ENCODE measurements at places on chromosomes 2 and 18. TPM values are rescaled to one million over a fixed set of nuclear protein-coding genes. Genes with fewer than 3 reads are reported as not detected.

DNA sequence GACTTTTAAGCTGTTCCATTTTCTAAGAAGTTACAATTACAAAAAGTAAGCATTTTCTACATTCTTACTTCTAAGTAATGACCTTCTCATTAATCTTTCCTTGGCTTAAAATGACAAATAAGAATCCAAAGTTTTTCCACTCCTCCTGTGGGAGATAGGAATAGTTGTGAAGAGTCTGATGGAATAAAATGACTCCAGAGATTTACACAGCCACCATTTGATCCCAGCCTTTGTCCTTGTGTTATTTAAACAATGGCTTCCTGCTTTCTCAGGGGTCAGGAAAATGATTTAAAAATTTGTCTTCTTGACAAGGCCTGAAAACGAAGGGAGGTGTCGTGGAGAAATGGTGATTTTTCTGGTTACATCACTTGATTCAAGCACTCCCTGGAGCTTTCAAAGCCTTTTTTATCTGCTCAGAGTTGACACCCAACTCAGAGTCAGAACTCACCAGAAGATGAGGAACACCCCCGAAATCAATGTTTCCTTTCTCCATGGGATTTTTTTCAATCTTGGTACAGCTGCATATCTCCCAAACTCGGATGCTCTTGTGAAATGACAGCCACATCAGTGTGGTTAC lies 106.5 kb downstream of the GALNT3 start:
- no peak for DNase-seq
- H3K27ac ChIP-seq: no peak overlapping the region
- H3K27me3 ChIP-seq: no peaks in the 10 kb centered on the region

Gene RHOB
- total RNA-seq: 92.1 TPM

GRCh38 chr2:130823886-130824491 lies 12.7 kb upstream of the ARHGEF4 start:
- no peak overlapping the region for H3K4me3 ChIP-seq
- H3K4me1 ChIP-seq: peaks cover 7% of the 10 kb centered on the region
- DNase-seq: no peak
- no peaks in the 10 kb centered on the region for H3K36me3 ChIP-seq
- H3K27ac ChIP-seq: no peak overlapping the region

- no peaks in the 10 kb centered on the region for H3K27me3 ChIP-seq
- no peaks in the 10 kb centered on the region for H3K36me3 ChIP-seq
- no peak overlapping the region for H3K4me3 ChIP-seq
- no peak overlapping the region for H3K27ac ChIP-seq
Measured at GRCh38 chr2:188475945-188476344, 184.3 kb downstream of the GULP1 start.

DNA sequence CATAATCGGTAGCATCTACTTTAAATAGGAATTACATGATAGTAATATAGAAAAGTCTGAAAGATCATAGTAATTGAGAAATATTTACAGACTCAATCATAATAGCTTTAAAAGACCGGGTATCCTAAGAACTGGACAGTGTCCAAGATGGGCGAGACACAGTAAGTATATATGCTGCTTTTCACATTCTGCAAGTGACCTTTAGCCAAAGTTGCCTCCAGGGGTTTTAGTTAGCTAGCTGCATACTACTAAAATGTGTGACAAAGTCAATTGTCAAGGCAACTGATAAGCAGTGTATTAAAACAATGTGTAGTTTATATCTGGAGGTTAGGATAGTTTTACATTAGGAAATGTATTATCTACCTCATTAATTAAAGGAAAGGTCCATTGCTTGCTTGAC lies 24.6 kb downstream of the CD302 start:
- H3K4me3 ChIP-seq: no peak overlapping the region
- no peaks in the 10 kb centered on the region for H3K27me3 ChIP-seq
- peak; percentile 57 for DNase-seq
- peak overlapping the region; percentile 79 for H3K27ac ChIP-seq
- H3K36me3 ChIP-seq: peaks cover 5% of the 10 kb centered on the region

- H3K27me3 ChIP-seq: no peaks in the 10 kb centered on the region
- H3K4me1 ChIP-seq: peaks cover 14% of the 10 kb centered on the region
- H3K27ac ChIP-seq: peak overlapping the region; percentile 31
- DNase-seq: peak; percentile 86
- peaks cover 26% of the 10 kb centered on the region for H3K36me3 ChIP-seq
- H3K4me3 ChIP-seq: no peak overlapping the region
Measured at GRCh38 chr18:23540867-23541266, 37.6 kb downstream of the RMC1 start.

DNA sequence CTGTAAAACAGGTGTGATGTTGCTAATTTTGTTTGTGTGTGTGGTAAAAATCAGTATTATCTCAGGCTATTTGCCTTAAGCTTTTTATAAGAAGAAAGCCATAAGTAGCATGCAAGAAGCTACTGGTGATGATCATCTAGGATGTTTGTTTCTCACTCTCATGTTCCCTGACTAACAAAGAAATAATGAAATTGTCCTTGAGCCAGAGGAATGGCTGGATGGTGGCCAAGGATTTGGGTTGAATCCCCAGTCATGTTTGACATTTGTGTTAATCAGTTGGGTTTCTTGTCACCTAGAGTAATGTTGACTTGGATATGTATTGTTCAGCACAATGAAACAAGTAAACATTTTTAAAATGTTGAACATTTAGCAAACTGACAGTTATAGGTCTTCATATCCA lies 496.8 kb upstream of the ZEB2 start:
- no peaks in the 10 kb centered on the region for H3K36me3 ChIP-seq
- H3K4me1 ChIP-seq: peaks cover 11% of the 10 kb centered on the region
- no peak overlapping the region for H3K27ac ChIP-seq
- DNase-seq: peak; percentile 23

Gene MTCL1
- total RNA-seq: 4.7 TPM

Measured in cardiac muscle cell (in vitro differentiated cells and primary cell).